Choroid plexus epithelial cell (primary cell): ENCODE measurements at places on chromosomes 6 and 20.

- DNase-seq: no peak
Observed at GRCh38 chr6:148212366-148212765, 130.3 kb upstream of the SASH1 start.

DNA sequence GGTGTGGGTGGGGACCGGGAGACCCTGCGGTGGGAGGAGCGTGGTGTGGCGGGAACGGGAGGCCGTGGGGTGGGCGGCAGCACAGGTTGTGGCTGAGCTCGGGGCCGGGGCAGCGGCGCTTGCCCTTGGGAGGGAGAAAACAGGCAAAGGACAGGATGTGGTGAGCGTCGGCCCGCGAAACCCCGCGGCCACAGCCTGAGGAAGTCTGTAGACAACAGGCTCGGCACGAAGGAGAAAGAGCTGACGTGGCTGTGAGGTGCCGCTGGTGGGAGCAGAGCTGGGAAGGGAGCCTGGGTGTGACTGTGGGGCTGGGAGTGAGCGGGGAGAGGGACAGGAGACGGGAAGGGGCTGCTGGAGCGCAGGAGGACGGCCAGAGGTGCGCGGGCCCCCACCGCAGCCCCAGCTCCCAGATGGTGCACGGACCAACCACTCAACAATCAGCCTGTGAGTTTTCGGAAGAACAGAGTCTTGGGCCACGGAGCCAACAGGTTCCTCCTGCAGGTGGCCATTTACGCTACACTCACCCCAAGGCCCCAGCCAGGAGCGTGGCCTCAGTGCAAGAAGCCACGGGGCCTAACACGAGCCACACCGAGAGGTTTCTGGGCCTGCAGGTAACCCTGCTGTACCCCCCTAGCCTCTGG is 202.8 kb downstream of the DLL1 start:
- no peak for DNase-seq

GRCh38 chr6:46011188-46012085 is 4.2 kb downstream of the CLIC5 start:
- peak; percentile 77 for DNase-seq

DNA sequence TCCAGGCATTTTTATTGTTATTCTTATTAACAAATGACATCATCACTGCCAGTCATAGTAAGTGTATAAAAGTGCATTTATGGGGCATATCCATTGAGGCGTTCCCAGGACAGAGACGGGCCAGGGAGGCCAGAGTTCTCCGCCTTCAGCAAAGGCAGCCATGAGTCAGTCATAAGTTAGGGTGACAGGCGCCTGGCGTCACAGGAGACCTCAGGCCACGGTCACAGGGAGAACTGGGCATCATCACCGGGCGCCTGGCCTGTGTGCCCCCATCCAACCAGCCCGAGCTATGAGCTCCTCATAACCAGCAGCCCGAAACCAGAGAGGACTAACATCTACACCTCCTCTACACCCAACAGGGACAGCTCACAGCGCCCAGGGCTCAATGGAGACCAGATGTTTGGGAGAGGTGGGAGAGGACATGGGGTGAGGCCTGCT is 259.2 kb downstream of the DLL1 start:
- DNase-seq: no peak

DNA sequence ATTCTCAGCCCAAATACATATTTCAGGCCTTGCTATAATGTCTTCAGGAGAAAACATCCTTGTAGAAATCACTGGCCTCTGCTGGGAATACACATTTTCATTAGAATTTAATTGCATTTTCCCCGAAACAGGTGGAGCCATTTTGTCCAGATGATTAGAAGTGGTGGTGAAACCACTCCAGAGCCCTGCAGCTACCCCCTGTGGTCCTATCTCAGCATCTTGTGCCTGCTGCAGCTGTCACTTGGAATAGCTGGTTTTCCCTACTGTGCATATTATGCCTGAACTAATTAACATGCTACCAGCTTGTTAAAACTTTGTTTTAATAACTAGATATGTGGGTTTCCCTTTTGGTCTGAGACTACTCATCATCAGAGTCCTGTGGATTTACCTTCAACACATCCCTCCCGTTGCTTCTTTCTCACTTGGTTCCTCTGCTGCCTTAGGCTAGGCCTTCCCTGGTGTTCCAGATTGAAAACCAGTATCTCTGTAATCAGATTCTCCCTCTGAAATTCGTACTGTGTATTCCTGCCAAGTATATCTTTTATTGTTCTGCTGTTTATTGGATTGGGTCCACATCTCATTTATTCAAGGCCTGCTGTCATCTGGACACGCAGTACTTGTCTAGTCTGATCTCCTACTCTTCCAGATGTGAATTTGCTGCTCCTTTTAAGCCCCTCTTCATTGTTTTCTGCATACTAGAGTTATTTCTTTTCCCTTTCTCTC is 15.2 kb downstream of the DNAH8 start:
- no peak for DNase-seq

- DNase-seq: no peak
Observed at GRCh38 chr6:110990840-110991576, 9.2 kb downstream of the RPF2 start.

DNA sequence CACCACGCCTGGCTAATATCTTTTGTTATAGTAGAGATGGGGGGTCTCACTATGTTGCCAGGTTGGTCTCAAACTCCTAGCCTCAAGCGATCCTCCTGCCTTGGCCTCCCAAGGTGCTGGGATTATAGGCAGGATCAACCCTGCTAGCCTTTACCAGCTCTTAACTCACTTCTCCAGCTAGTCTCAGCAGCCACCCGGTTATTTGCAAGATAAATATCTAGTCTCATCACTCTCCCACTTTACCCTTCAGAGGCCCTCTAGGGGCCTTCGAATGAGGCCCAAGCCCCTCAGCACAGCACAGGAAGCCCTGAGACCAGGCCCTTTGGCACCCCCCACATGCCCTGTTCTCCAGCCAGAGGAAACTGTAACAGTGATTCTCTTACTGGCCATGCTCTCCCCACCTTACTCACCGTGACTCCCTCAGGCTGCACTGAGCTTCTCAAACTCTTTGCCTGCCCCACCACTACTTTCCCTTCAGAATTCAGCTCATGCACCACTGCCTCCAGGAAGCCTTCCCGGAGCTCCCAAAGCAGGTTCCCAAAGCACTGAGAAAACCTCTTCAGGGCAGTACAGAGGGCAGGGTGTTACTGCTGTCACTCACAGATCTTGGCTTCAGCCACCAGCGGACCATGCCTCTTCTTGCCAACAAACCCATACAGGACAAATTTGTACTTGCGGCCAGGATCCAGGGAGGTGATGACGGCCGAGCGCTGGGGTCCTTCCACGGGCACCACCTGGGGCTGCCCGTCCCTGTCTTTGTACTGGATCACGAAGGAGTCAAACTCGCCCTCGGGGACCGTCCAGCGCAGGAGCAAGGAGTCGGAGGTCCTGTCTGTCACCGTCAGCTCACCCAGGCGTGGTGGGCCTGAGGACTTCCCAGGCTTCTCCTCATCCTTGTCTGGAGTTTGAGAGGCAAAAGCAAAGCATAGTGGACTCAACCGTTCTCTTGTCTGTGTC is 25.0 kb downstream of the TNXB start:
- DNase-seq: no peak

DNA sequence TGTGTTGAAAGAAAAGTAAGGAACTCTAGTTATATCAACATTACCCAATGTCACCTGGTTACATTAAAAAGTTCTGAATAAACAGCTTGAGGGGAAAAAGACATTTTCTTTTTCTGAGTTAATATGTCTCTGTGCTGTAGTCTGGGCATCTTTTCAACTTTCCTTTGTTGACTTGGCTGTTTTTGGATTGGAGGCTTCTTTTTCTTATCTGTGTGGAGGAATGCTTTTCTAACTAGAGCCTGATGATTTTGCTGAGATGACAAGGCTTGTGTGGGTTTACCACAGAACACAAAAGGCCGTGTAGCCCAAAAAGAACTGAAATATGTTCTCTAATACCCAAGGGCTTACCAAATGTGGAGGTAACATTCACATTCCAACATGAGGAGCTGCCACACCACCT is 161.8 kb downstream of the KCNQ5 start:
- peak; percentile 59 for DNase-seq

GRCh38 chr6:56953597-56954402 is 1.1 kb upstream of the BEND6 start:
- no peak for DNase-seq

DNA sequence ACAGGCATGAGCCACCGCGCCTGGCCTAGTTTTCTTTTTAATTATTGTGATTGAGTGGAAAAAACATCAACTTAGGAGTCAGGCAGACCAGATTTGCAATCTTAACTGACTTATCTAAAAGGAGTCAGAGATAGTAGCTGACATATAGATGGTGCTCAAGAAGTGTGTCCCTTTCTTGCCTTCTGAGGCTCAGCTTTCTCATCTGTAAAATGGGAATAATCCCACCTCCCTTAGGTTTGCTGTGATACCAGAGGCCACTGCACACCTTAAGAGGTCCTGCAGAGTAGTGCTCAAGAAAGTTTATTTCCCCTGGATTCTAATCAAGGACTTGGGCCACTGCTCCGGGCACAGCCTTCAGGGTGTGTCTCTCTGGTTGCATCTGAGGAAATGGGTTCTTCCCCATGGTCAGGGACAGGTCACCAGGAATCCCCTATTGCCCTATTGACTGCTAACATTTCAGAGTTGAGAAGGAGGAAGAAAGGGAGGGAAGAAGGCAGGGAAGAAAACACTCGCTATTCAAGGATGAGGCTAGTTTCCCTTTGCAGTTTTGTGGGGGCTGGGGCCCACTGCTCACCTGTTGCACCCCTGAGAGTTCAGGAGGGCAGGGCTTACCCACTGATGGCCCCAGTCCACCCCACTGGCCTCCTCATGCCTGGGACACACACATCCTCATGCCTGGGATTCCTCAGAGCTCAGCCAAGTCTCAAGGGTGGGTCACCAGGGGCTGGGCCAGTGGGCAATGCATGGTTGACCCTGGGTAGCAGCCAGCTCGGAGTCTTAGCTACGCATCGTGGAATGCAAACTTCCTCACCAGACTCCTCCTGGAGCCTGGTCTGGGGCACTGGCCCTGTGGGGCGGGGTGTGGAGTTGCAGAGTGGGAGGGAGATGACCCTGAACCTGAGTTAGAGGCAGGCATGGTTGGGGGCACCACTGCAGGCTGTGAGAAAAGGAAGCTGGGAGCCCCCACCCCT is 21.2 kb downstream of the C6orf132 start:
- no peak for DNase-seq

- DNase-seq: no peak
Observed at GRCh38 chr6:170266061-170266825, 24.6 kb downstream of the DLL1 start.

DNA sequence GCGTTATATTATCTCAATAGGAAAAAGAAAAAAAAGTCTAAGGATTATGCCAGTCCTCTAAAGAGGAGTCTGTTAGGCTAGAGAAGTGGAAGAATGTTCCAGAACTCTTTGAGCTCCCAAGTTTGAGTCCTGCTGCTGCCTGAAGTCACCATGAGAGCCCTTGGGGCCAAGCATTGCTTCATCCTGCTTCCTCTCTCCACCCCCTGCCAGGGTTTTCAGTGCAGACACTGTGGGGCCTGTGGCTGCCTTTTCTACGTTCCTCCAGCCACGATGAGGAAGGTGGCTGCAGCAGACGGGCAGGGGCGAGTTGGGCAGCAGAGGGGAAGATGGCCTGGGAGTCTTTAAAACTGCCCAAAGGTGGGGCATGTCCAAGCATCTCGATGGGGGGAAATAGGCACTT is 214.4 kb upstream of the KCNG1 start:
- DNase-seq: peak; percentile 71

DNA sequence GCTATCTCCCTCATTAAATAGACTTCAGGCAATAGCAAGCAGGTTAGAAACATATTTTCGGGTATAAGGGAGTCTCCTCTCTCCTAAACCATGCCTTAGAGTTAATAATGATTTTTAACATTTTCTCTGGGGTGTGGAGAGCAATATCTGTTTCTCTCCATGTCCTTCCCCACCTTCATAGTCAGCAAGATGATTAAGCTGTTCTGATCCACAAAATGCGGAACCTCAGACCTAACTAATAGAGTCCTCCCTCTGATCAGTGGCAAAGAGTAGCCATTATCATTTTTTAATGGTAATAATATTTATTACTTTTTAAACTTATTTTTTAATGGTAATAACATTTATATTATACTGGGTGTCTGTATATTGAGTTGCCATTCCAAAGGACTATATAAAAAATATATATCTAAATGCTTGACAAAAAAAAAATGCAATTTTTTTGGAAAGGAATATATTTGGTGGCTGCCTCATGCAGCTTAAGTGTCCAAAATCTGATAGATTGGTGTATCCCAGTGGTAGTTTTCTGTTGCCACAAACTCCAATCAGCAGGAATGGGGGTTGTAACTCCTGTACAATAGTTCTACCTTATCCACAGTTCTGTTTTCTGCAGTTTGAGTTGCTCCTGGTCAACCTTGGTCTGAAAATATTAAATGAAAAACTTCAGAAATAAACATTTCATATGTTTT is 14.0 kb upstream of the BTN3A2 start:
- DNase-seq: no peak

DNA sequence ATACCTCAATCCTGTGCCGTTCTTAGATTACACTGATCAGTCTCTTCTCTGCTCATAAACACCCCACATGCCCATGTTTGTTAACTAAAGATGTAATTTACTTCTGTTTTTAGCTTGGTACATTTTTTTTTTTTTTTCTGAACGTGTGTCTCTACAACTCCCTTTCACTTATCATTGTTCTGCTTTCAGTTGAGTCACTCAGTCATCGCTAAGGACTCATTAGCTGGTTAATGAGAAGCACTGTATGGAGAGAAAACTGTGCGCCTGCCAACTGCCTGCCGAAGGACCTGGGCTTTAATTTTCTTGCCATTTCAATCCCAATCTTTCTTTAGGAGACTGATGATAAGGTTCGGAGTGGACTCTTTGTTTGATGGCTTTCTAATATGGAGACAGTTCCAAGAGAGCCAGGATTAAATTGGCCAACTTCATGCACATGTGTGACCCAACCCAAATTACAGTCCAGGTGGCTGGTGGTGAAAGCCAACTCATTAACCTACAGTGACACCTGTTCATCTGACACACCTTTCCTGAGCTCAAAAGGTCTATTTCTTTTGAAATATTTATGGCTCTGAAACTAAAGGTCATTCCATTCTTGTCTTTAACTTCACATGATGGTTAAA is 334.1 kb downstream of the BCKDHB start:
- DNase-seq: no peak

GRCh38 chr6:131950767-131951575 is at the start of gene CCN2:
TSS of gene CCN2 (minus strand) at chr6:131951372. CDS start at chr6:131951172, 200 bp downstream.
- peak; percentile 100 for DNase-seq

DNA sequence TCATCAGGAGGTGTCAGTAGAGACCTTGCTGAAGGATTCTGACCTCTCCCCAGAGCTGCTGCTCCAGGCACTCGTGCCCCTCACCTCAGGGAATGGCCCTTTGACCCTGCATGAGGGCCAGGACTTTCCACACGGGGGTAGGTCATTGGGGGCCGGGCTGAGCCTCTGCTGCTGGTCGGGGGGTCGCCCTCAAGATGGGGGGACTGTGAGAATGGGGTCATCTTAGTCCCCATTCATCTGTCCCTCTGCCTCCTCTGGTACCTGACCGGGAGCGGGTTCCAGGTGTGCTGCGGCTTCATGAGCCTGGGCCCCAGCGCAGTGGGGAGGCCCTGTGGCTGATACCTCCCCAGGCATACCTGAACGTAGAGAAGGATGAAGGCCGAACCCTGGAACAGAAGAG is 15.8 kb downstream of the DNPH1 start:
- DNase-seq: no peak

DNA sequence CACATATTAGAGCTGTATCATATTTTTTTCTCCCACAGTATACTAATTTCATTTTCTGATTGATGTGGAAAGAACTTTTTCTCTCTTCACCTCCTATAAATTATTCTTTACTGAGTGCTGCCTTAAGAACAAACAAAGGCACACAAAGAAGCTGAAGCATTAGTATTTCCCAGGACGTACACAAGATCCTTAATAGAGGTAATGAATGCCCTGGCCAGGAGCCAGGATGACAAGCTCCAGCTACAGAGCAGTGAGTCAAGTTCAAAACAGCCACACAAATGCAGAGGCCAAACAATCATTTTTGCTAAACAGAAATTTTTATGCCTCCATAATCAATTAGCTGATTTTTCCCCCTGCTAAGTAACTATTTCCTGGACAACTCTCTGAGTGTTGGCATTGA is 639.6 kb downstream of the EPHA7 start:
- DNase-seq: peak; percentile 80
